ENCODE measurements at places on chromosomes 16 and 17. TPM values are rescaled to one million over a fixed set of nuclear protein-coding genes. Genes with fewer than 3 reads are reported as not detected.
A peak's percentile ranks its signal among the peaks of the same experiment; 100 is the strongest.

DNA sequence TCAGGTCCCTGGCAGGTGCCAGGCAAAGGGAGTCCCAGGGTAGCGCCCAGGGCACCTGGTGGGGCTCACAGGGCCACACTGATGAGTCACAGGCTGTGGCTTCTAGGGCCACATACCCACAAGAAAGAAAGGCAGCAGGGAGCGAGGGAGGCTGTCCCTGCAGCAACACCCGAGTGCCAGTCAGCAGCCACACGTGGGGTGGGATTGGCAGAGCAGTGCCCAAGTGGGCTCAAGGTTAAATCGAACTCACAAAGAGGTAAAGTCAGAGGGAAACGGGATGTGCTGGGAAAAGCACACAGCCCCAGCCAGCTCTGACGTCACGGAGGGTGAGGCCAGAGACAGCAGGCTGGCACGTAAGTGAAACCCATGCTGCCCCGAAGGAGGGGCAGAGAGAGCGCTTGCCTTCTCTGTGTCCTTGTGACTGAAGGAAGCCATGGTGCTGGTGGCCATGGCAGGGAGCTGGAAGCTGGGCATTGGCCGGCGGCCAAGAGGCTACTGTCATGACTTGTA is 33.8 kb downstream of the FA2H start:
- peak; percentile 81 for DNase-seq

DNA sequence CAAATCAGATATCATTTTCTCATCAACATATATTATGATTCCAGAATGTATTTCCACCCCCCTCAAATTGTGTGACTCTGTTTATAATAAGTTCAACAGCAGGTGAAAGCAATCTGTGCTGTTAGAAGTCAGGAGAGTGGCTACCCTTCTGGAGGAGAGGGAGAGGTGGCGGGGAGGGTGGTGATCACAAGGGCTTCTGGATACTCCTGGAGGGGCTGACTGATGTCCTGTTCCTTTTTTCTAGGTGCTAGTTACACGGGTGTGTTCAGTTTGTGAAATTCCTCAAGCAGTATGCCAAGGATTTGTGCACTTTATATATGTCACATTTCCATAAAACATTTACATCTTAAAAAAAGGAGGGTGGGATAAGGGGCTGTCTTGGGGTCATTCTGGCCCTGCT is 119.1 kb downstream of the IRF8 start:
- DNase-seq, result no peak

The DPH1 gene
- 33.7 TPM for total RNA-seq

GRCh38 chr16:8866118-8866883 is 2.5 kb downstream of the CARHSP1 start:
- no peak for DNase-seq

GRCh38 chr17:42334677-42335076 is 46.4 kb downstream of the STAT5A start:
- DNase-seq, result no peak

GRCh38 chr16:74035816-74036215 is 260.8 kb upstream of the PSMD7 start:
- DNase-seq, result no peak

The FOXN1 gene
- not detected for total RNA-seq

The PLSCR3 gene
- 32.4 TPM for total RNA-seq

- DNase-seq, result no peak
Observed at GRCh38 chr16:81717662-81718189, 61.4 kb upstream of the PLCG2 start.

- DNase-seq, result no peak
Observed at GRCh38 chr17:31499771-31500554, 108.5 kb downstream of the RAB11FIP4 start.

The NPW gene
- total RNA-seq, result 4.8 TPM

GRCh38 chr17:71157297-71157696 is 963.5 kb upstream of the SOX9 start:
- DNase-seq, result no peak

DNA sequence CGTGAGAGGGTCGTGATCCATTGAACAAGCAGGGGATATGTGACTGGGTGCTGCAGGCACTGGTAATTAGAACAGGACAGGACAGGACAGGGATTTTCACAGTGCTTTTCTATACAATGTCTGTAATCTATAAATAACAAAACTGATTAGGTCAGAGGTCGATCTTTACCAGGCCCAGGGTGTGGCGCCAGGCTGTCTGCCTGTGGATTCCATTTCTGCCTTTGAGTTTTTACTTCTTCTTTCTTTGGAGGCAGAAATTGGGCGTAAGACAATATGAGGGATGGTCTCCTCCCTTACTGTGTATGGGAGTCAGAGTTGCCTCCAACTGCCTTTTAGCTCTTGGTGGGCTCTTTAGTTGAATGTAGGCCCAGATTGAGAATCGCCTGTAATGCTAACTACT is 1.5 kb upstream of the ZNF764 start:
- no peak for DNase-seq

DNA sequence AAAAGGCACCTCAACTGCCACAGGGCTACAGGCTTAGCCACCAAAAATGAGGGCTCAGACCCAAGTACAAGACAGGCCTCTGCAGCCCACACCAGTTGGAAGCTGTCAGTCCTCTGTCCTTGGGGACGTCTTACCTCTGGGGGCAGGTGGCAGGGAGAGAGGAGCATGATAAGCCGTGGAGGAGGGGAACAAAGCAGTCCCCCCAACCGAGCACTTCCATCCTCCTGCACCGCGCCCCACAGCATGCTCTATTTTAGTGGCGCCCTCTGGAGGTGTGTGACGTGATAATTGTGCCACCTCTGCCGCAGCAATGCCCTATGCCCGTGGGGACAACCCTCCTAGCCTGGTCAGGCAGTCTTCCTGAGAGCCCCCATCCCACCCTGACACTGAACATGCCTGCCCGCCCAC is 13.6 kb downstream of the G6PC3 start:
- no peak for DNase-seq

DNA sequence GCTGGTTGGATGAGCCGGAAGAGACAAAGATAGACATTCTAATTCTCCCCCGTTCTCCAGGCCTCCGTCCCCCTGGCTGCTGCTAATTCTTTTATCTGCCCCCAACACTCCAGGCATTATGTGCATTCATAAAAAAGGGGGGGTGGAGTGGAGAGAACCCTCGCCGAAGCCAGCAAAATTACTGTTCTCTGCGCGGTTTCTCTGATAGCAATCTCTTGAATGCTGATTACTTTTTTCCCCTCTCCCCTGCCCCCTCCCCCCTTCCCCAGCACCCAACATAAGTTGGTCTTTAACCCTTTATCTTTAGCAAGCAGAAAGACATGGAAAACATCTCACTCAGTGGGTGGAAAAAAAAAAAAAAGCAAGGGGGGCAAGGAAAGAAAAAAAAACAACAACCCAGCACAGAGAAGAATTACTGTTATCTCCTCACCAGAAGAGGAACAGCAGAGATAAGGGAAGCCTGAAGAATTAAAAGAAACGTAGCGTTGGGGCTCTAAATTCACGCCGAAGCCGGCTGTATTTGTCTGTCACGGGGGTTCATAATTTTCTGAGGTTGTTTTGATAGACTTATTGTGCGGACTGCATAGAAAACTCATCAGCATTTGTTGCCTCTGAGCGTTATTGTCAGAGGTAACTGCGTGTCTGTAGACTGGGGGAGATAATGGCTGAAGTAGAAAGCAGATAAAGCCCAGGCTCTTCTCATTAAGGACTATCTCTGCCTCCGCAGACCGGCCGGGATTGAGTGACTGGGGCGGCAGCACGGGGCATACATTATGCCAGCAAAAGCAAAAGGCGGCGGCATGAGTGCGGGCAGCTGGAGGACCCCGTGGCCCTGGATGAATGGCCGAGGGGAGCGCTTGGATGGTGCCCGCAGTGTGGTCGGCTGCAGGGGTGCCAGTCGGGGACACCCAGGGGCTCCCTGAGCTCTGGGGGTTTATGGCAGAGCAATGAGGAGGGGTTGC is 126.9 kb downstream of the MRM1 start:
- no peak for DNase-seq

GRCh38 chr17:17859909-17860765 is 23.4 kb upstream of the SREBF1 start:
- DNase-seq, result peak; percentile 67

The NXPH3 gene
- not detected for total RNA-seq

DNA sequence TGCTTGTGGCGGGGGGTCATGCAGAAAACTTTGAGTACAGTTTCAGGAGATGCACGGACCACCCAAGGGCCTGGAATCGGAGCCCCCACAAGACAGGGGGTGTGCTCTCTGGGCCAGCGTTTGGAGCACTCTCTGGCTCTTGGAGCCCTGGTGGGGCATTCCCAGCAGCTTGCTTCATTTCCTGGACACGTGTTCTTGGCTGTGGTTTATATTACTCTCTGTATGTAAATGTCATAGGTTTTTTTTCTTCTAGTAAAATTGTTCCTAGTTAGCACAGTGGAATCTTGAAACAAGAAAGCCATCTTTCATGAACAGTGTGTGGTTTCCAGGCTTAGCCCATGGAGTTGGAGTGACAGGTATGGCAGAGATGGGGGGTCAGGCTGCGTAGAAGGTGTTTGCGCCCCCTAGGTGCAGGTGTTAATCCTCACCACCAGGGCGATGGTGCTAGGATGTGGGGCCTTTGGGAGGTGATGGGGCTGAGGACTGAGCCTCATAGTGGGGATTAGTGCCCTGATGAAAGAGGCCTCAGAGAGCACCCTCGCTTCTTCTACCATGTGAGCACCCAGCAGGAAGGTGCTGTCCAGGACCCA is 79.8 kb downstream of the JPH3 start:
- DNase-seq, result no peak

The CD300C gene
- 0.26 TPM for total RNA-seq

DNA sequence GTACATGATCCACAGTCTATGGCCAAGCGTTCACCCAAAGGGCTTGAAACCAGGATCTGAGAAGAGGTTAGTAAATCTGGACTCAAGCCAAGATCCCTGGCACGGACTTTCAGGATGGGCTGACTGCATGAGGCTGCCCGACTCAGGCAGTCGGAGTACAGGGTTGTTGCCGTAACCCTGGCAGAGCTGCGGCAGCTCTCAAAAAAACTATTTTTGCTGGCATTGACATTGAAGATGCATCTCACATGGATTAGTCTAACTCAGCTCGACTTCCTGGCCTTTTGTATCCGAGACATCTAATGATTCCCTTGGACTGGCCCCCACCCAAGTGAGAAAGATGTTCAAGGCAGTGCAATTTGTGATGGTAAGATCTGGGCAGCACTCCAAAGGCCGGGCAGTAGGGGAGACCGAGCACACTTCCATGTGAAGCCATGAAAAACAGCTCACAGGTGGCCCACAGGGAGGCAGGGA is 6.2 kb downstream of the SLC47A1 start:
- DNase-seq, result no peak

- DNase-seq, result no peak
Observed at GRCh38 chr17:1485423-1486376, 6.8 kb downstream of the MYO1C start.

The OTOP2 gene
- total RNA-seq, result not detected

- no peak for DNase-seq
Observed at GRCh38 chr16:78939597-78939996, 660.9 kb downstream of the MAF start.

- no peak for DNase-seq
Observed at GRCh38 chr17:12790249-12791106, 1.2 kb downstream of the ARHGAP44 start.

- DNase-seq, result no peak
Observed at GRCh38 chr17:74192950-74193781, 10.3 kb upstream of the RPL38 start.

The RBFOX1 gene
- not detected for total RNA-seq

The GPR142 gene
- total RNA-seq, result not detected

The AOC3 gene
- total RNA-seq, result 1.4 TPM

DNA sequence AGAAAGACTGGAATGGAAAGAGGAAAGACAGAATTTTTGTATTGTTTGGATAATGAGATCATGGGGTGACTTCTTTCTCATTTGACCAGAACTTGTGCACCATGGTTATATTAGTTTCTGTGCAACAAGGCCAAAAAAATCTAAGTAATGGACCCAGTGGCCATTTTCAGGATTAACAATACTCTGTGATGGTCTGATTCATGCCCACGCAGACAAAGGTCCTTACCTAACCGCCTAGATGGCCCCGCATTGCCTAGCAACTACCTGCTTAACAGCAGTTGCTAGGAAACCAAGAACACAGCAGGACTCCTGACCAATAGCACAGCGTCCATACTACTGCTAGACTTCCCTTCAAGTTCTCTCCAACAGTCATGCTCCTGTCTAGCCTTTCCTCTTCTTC is 22.4 kb downstream of the MIS12 start:
- no peak for DNase-seq

DNA sequence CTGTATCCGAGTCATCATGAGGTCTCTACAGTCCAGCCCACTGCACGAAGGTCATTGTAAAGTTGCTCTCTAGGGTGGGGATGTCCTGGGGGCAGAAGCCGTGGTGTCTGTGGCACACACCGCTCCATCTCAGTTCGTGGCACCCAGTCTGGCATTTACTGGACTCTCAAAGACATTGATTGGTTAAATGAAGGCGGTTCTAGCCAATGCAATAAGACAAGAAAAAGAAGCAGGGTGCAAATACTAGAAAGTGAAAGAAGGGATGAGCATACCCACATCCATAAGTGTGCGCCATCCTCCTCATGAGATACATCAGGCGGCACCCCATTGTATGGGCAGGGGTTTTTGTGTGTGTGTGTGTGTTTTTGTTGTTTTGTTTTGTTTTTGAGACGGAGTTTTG is 10.7 kb upstream of the ATP2A3 start:
- DNase-seq, result no peak

DNA sequence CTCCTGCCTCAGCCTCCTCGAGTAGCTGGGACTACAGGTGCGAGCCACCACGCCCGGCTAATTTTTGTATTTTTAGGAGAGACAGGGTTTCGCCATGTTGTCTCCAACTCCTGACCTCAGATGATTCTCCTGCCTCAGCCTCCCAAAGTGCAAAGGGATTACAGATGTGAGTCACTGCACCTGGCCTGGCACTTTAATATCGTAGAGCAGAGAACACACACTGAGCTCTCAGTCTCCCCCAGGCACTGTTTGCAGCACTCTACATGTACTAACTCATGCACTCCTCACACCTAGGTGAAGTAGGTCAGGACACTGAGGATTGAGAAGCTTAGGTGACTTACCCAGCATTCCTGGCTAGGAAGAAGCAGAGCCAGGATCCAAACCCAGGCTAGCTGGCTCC is 15.0 kb downstream of the C17orf100 start:
- DNase-seq, result no peak

The GNGT2 gene
- total RNA-seq, result not detected

The IGSF6 gene
- total RNA-seq, result not detected

GRCh38 chr16:67396159-67397035 is 3.1 kb upstream of the TPPP3 start:
- DNase-seq, result peak; percentile 36

GRCh38 chr16:78277321-78278055 is 178.0 kb downstream of the WWOX start:
- DNase-seq, result no peak

The PPP1R27 gene
- total RNA-seq, result not detected

DNA sequence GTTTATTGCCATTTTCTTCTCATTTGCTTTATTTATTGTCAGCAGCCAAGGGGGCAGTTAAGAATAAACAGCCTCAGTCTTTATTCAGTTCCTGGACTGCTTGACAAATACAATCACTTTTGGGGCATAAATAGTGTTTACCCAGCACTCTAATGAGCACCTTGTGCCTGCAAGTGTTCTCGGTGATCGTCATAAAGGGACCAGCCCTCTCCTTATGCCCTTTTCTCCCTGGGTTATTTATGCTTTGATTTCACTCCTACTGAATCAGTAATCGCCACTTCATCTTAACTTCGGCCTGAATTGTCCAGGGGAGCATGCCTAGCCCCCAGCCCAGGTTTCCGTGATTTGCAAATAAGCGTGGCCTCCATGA is 55.7 kb upstream of the CACNG5 start:
- no peak for DNase-seq

The IL34 gene
- total RNA-seq, result not detected

The TMC6 gene
- total RNA-seq, result 17.2 TPM
